ENCODE measurements at places on chromosomes 2 and 18.

- no peak for DNase-seq
Measured at GRCh38 chr2:203787979-203788378, 79.6 kb upstream of the CTLA4 start.

DNA sequence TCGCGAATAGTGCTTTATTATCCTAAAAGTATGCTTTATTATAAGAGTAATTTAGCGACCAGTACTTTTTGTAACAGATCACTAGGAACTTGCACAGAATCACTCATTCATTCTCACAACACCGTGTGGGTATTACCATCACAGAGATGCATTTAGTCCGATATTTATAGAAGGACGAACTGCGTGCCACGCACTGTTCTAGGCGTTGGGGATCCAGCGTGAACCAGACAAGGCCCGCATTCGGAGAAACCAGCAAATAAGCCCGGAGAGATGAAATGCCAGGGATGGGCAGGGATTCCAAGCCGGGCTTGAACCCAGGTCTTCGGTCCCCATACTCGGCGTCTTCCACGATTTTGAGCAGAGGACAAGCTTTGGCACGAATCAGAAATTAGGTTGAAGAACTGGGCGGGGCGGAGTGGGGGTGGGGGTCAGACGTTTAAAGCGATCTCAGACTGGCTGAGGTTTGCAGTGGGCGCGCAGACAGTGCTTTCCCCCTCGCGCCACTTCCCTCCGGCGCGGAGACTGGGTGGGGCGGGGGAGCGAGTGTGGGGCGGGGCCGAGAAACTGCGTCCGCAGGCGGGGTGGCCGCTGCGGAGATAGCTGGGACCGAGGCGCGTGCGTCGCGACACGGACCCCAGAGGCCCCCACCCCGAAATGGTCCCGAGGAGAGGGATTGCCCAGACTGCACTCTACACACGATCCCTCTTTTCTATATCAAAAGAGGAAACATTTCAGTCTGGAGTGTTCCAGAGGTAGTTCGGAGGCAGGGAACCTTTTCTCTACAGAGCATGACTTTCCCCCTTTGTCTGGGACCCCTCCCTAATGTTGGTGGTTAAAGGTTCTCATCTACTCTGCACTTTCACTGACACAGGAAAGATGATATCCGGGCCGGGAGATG, 1.1 kb upstream of the CXCR4 start:
- peak; percentile 84 for DNase-seq

DNA sequence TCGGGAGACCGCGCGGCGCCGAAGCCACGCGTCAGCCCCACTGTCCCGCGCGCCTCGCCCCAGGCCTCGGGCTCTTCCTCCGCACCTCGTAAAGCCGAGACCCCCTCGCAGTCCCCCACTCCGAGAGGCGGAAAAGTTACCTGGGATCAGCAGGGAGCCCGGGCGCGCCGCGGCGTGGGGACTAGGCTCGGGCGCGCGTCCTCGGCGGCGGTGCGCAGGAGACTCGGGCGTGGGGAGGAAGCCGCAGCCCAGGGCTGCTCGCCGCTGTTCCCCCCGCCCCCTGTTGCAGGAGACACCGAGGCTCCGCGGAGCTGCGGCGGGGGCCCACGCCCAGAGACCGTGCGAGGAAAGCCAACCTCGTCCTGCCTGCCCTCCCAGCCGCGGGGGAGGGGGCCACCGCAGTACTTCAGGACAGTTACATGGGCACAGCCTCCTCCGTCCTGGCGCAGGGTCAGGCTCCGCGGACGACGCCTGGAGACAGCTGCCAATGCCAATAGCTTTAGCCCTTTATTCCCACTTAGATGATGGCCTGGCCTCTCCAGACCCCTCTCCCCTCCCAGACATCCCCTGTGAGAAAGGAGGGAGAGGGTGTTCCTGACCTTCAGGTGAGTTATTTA, at the start of gene EPB41L3:
EPB41L3 (minus strand) TSS at position 225 of the 617 bp plus-strand sequence. CDS start 54,814 bp downstream, outside the sequence.
- DNase-seq: no peak

- DNase-seq: no peak
Measured at GRCh38 chr2:121803503-121803902, 48.1 kb downstream of the TSN start.

GRCh38 chr18:45688113-45688512, 35.9 kb upstream of the SLC14A1 start:
- DNase-seq: no peak

GRCh38 chr18:44733069-44733753, 52.5 kb downstream of the SETBP1 start:
- DNase-seq: no peak

- no peak for DNase-seq
Measured at GRCh38 chr2:6308986-6309385, 556.7 kb downstream of the CMPK2 start.

GRCh38 chr2:120740765-120741524, 5.3 kb downstream of the GLI2 start:
- no peak for DNase-seq

DNA sequence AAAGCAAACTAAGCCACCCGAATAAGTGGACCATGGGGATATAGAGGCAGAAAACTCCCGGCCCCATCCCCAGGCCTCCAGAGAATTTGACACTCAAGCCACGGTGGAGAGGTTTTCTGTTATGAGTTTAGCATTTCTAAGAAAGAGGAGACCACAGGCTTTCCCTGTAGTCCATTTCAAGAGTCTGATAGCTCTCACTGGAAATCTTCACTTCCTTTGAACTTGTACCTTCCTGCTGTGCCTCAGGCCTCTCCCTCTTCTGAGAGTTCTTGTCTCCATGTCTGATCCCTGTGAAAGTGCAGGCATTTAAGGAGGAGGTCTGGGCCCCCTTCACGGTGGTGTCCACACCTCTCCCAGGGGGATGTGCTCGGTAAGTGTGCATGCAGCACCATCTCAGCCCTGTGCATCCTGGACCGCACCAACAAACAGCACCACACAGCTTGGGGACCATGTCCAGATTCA, 113.7 kb downstream of the BCL2 start:
- no peak for DNase-seq

- no peak for DNase-seq
Measured at GRCh38 chr2:106059416-106060065, 134.6 kb downstream of the UXS1 start.

GRCh38 chr18:60537074-60537473, 164.5 kb upstream of the MC4R start:
- no peak for DNase-seq

DNA sequence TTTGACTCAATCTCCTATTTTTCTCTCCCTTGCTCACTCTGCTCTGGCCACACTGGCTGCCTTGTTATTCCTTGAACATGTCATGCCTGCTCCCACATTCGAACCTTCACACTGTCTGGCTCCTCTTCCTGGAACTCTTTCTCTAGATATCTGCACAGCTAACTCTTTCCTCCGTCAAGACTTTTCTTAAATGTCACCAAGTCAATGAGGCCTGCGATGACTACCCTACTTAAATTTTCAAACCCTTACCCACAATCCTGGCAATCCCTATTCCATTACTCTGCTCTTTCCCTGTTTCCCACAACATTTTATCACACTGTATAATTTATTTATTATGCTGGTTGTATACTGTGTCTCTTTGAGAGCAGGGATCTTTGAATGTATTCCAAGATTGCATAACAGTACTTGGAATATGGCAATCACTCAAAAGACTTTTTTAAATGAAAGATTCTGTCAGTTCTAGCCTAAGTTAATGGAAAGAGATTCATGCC, 206.2 kb downstream of the SRBD1 start:
- no peak for DNase-seq

GRCh38 chr2:121748202-121748601, 7.2 kb upstream of the TSN start:
- no peak for DNase-seq

GRCh38 chr2:155377266-155377680, 678.8 kb downstream of the KCNJ3 start:
- no peak for DNase-seq

- DNase-seq: no peak
Measured at GRCh38 chr2:169018390-169018789, 12.7 kb downstream of the ABCB11 start.

DNA sequence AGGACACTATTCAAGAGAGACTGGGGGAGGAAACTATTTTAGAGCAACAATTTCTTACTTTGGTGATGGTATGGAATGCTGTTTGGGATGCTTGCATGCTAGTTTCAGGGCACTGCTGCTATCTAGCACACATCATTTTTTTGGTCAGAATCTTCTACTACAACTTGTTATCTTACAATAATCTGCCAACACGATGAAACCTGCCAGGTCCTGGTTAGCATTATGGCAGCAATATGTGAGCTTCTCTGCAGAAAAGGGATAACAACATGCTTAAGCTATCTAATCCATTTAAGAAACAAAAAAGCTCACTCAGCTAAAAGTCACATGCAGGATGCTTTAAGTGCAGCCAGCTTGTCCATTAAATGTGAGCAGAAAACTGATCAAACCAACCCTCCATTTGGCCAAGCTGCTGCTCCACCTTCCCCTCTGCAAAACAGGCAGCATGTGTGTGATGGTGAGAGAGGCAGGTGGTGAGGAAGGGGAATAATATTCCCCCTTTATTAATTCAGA, 30.1 kb downstream of the GAREM2 start:
- no peak for DNase-seq

GRCh38 chr2:32739664-32740063, 111.8 kb downstream of the TTC27 start:
- DNase-seq: no peak

GRCh38 chr2:221429741-221430491, 142.2 kb downstream of the EPHA4 start:
- DNase-seq: no peak

GRCh38 chr2:160892204-160892603, 268.0 kb upstream of the TANK start:
- DNase-seq: no peak

GRCh38 chr18:79942786-79943607, 8.5 kb downstream of the SLC66A2 start:
- DNase-seq: no peak

DNA sequence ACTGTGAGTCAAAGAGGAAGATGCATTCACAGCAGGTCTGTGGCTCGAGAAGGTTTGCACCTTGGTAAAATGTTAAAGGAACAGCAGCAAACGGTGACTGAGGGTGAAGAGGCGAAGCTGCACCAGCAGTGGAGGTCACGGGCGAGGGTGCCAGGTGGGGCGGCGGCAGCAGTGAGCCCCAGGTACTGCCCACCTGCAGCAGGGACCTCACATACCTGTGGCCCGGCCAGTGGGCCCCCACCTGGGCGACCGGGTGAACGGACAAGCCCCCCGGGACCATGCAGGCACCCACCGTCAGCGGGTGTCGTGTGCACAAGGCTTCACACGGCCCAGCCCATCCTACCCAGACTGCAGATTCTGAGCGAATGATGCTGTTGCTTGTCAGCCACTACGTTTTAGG, 23.6 kb upstream of the KCNG2 start:
- no peak for DNase-seq

- DNase-seq: no peak
Measured at GRCh38 chr18:4237664-4238041, 217.5 kb downstream of the DLGAP1 start.

DNA sequence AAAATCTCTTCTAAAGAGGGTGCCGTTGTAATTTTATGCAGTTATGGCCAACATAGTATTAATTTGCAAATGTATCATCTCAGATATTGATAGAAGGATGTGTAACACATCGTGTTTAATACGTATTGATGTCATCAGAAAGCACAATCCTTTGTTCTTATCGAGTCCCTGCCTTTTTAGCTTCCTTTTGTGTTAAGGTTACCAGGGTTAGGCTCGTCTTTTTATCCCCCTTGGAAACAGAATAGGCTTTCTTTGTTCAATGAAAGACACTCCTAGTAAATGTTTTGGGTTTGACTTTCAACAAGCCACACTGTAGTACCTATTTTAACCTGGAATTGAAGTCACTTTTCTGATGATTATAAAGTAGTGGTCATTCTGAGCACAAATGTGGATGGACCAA, 136.2 kb downstream of the WDR7 start:
- DNase-seq: no peak

All from T-helper 1 cell (primary cell).